ENCODE measurements at places on chromosomes 5 and 9.

DNA sequence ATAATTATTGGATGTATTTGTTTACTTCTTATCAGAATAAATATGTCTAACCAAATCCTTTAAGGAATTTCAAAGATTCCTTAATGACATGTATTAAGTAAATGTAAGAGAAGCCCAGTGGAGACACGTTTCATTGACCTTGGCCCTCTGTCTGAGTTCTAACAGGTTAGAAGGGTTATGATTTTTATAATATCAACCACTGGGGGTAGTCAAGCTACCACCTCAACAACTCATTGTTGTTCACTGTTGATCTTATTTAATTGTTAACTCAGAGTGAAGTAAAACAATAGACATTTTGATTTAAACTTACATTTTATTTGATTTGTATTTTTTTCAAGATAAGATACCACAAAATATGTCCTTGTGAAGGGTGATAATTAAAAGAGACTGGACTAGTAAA lies 499.2 kb upstream of the COX7C start:
- no peak for DNase-seq

DNA sequence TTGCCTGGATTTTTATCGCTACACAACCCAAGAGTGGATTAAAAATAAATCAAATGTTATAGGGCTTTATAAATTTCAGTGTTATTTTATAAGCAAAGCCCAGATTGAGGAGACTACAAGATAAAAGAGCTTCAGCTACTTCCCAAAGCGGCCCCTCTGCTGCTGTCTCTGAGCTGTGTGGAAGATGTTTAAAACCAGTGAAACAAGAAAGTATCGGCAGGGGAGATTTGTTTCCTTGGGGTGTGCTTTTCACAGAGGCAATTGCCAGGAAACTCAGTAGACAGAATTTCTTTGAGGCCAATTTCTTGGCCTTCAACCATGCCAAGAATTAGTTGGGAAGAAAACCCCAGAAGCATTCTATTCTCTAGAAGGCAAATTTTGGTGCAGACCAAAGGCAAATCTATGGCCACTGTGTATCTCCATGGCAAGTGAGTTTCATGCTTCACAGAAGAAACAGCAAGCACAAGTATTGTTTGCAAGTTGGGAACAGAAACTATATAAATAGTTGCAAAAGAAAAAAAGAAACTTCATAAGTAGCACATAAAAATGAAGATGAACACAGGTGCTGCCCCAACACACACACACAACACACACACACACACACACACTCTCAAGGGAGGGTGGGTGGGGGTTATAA lies 197.2 kb downstream of the PARP8 start:
- no peak for DNase-seq

GRCh38 chr9:112881331-112881730 lies 9.3 kb downstream of the SLC46A2 start:
- DNase-seq: no peak

- no peak for DNase-seq
Observed at GRCh38 chr5:132059043-132059695, 1.3 kb upstream of the IL3 start.

DNA sequence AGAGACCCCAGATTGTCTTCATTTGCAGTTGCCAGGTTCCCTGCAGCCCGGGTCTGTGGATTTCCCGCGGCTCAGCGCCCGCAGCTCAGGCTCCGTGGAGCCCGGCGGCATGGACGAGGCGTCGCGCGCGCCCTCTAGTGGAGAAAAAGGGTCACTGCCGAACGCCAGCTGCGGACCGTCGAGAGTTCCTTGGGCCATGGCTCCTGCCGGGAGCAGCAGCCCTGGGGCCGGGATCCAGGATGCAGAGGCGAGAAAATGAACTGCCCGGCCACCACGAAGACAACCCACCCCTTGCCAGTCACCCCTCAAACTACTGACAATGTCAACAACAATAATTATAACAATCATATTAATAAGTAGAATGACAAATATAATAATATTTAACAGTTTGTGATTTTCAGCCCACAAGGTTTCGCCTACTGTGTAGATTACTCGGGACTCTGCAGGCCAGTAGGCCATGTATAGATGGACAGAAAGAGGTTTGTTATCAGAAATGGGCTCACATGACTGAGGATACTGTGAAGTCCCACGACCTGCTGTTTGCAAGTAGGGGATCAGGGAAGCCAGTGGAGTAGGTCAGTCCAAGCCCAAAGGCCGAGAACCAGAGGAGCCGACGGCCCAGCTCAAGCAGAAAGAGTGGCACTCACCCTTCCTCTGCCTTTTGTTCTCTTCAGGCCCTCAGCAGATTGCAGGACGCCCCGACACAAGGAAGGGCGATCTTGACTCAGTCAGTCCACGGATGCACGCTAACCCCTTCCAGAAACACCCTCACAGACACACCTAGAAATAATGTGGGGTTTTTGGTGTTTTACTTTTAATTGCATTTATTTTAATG lies 43.1 kb downstream of the BOD1 start:
- no peak for DNase-seq

DNA sequence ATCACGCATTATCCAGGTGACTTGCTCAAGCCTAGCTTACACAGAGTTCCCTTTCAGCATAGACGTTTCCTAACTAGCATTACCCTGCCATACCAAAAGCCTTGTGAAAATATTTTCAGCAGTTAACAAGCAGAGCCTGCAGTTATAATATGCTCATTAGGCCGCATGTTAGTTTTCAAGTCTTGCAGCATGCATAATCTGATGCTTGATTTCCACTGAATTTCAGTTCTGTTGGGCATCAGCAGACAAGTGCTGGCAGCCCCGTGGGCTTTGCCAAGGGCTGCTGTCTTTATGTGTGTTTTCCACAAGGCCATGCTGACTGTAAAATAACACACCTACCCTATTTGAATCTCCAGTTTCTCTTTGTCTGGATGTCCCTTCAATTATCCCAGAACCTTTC lies 491.0 kb upstream of the WWC1 start:
- DNase-seq: no peak

GRCh38 chr9:113481176-113481787 lies 17.8 kb downstream of the RGS3 start:
- no peak for DNase-seq

DNA sequence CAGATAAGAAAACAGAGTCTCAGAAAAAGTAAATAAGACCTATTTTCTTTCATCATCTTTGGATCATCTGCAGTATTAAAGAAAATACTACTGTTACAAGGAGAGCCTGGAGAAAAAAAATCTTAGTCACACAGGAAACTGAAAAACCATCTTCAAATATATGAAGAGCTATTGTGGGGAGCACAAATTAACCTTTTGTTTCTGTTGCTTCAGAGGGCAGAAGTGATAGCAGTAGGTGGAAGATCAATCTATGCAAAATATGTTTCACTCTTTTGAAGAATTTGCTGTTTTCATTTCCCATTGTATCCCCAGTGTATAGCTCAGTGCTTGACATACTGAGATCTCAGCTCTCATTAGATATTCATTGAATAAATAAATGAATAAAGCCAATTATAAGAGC lies 13.1 kb upstream of the CEMIP2 start:
- no peak for DNase-seq

DNA sequence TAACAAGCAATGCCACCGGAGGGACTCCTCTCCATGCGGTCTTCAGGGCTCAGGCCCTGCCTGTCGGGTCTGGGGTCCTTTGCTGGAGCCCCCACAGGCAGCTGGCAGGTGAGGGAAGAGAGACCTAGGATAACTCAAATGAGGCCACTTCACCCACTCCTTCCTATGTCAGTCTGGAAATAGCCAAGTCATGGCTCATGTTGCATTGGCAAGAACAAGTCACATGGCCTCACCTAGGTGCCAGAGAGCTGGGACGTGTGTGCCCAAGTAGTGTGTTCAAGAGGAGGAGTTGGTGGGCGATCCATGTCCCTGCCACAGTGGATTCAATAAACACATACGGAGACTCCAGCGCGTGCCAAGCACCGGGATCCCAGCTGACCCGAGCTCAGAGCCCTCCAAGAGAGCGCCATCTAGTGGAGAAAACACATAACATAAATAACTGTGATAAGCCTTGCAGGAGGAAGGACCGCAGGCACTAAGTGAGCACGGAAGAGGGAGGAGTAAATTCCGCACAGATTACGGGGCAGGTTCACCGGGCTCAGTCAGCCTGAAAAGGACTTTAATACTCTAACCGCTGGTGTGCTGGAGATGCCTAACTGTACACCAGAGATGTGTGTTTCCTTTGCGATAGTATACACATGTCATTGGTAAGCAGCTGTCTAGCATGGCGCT lies 580.8 kb downstream of the CCDC171 start:
- no peak for DNase-seq

DNA sequence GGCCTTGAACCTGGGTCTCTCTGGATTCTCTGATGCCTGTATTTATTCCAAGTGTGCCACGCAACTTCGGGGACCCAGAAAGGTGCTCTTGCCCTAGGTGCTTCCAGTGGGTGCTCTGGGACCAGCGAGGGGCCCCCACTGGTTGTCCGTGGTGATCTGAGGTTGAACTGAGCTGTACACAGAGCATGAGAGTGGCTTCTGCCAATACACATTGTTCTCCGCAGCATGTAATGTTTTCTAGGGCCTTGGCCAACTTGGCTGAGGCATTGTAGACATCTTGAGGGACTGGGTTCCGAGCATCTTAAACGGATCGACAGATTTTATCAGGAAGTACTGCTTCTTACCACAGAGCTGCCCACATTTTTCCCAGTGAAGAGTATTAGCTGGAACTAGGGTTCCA lies 117.9 kb downstream of the MTX3 start:
- DNase-seq: no peak

GRCh38 chr9:4986296-4986695 lies 1.2 kb downstream of the JAK2 start:
- no peak for DNase-seq

DNA sequence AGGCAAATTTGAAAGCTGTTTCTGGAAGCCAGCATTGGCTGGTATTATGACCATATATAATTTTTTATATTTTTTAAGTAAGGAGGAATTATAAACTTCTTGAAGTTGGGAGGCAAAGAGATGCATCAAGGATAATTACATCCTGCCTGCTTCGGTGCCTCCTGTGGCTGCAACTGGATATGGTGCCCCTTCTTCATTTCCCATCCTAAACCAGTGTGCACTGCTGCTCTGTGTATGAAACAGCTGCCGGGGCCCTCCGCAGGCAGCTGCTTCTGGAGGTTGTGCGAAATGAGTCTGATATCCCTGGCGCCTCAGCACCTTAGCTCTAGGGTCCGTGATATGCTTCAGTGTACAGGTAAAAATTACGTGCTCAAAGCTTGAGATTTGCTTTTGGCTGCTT lies 304.2 kb downstream of the ENC1 start:
- no peak for DNase-seq

DNA sequence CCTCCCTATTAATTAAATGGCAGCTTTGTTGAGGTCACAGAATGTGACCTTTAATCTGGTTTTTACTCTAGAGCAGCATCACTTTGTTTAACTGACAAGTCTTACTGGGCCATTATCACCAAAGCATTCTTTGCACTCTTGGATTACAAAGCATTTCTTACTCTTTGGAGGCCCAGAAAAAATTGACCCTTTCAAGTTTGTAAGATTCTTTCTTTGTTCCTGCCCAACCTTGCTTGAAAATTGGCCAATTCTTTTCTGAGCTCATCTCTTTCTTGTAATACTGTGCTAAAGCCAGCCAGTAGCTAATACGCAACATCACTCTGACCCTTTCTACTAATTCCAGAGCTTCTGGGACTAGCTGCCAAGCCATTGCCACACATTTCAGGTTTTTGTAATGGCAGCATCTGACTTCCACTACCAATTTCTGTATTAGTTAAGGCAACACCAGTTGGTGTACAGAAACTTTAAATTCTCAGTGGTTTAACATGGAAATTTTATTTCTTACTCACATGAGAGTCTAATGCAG lies 131.6 kb downstream of the PRDM6 start:
- no peak for DNase-seq

DNA sequence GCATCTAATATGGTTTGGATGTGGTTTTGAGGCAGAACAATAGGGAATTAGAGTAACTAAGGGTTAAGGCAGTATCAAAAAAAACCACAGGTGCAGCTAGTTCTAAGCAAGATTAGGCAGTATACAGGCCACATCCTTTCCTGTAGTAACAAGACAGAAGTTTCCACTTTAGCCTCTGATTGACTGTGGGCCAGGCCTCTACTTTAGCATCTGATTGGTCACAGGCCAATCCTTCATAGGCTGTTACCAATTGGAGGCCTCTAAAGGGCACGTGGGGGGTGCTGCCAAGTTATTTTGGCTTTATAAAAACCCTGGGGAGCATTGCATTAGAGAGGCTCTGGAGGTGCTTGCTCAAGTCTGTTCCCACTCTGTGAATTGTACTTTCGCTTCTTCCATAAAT lies 144.1 kb upstream of the ST8SIA4 start:
- DNase-seq: no peak

GRCh38 chr5:123046222-123046621 lies 9.7 kb upstream of the PPIC start:
- no peak for DNase-seq

GRCh38 chr5:16922430-16922829 lies 13.7 kb downstream of the MYO10 start:
- DNase-seq: no peak

DNA sequence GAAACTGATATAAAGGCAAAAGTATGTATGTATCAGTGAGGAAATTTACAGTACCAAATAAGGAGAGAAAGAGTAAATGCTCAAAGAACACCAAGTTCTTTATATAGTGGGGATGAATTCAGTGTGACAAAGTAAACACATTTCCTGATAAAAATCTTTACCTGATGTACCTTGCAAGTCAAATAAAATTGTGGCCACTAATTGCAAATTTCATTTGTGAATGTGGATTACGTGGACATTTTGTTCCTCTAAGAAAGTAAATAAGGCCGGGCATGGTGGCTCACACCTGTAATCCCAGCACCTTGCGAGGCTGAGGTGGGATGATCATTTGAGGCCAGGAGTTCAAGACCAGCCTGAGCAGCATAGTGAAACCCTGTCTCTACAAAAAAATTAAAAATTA lies 25.7 kb downstream of the CEP120 start:
- no peak for DNase-seq

Measured in forelimb muscle (tissue), 1 donor.